A549 (cell line): ENCODE measurements at places on chromosomes 2 and 18. TPM values are rescaled to one million over a fixed set of nuclear protein-coding genes. Genes with fewer than 3 reads are reported as not detected.

- DNase-seq: no peak
Measured at GRCh38 chr2:116145031-116145430, 1669.5 kb upstream of the DDX18 start.

- DNase-seq: peak; percentile 35
Measured at GRCh38 chr18:48161191-48161910, 230.9 kb upstream of the SMAD2 start.

- DNase-seq: peak; percentile 31
Measured at GRCh38 chr2:16281451-16282335, 341.3 kb downstream of the MYCN start.

DNA sequence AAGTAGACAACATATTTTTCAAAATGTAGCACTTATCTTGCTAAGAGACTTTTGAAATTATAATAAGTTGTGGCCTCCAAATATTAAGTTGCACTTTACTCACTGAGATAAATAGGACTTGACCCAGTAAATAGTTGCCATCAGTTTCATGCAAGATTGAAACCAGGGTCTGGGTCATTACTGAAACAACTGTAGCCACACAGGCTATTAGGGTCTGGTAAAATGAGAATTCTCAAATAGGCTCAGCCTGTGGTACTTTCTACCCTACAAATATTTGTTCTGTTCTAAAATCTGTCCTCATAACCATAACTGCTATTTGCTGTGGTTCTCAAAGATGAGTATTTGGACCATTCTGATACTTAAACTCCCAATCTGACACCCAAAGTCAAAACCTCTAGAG is 115.4 kb upstream of the STK17B start:
- no peak for DNase-seq

GRCh38 chr2:14535156-14535555 is 97.4 kb upstream of the LRATD1 start:
- no peak for DNase-seq

DNA sequence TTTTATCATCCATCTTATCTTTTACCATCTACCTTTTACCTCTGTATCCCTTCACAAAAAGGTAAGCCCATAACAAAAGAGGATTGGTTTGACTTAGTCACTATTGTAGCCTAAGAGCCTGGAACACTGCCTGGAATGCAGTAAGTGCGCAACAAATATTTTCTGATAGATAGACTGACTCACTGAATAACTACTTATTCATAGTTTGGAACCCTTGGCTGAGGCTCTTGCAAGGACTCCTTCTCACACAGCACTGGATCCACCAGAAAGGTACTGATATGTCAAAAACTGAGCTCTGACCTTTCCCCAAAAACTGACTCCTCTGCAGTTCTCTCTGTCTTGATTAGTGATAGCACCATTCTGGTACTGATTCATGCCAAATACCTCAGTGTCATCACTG is 426.7 kb downstream of the SETBP1 start:
- DNase-seq: no peak

DNA sequence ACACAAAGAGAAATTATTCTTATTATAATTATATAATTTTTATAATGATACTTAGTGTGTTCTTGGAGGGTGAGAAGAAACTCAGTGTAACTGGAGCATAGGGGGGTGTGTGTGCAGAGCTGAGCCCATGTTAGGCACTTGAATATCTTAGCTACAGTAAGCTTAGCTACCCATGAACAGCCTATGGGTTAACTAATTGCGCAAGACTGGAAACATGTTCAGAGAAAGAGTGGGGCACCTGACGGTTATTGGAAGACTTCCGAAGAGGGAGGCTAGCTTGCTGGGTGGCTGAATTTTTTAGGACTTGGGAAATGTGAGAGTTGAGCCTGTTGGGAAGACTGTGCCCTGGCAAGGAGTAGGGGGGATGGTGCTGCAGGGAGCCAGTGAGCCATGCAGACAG is 229.2 kb downstream of the SLC4A3 start:
- no peak for DNase-seq

DNA sequence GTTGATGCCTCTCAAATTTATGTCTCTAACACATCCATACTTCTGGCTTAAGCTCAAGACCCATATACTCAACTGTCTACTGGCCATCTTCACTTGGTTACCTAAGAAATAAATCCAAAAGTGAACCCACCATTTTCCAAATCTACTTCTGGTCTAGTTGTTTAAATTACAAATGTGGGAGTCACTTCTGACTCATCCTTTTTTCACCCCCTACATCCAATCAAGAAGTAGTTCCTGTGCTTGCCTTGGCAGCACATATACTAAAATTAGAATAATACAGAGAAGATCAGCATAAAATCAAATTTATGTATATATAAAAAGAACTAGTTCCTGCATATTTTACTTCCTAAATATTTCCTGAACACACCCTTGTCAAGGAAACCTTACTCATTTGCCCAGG is 53.6 kb downstream of the STRN start:
- no peak for DNase-seq

GRCh38 chr2:209382775-209383174 is 41.1 kb upstream of the MAP2 start:
- DNase-seq: no peak

DNA sequence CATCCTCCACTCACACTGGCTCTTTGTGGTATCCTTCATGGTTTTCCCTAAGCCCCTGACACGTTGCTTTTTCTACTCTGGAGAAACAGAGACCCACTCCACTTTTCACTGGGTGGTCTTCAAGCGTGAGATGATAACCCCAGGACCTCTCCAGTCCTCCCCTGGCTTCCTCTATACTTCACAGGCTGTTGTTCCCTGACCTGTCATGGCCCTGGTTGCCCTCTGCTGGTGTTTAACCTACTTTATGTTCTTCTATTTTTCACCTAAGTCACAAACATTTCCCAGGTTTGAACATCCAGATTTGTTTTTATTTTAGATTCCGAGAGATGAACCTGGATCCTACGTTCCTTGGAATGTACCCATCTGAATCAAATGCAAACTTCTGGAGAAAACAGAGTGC is 84.5 kb downstream of the AOX1 start:
- peak; percentile 21 for DNase-seq

GRCh38 chr2:78293768-78294167 is 731.7 kb upstream of the REG3G start:
- no peak for DNase-seq

- no peak for DNase-seq
Measured at GRCh38 chr2:85283641-85284040, 44.1 kb downstream of the TGOLN2 start.

- no peak for DNase-seq
Measured at GRCh38 chr2:98835831-98836385, 100.1 kb downstream of the CRACDL start.

GRCh38 chr18:35973650-35974049 is 1.2 kb downstream of the RMP24 start:
- no peak for DNase-seq

DNA sequence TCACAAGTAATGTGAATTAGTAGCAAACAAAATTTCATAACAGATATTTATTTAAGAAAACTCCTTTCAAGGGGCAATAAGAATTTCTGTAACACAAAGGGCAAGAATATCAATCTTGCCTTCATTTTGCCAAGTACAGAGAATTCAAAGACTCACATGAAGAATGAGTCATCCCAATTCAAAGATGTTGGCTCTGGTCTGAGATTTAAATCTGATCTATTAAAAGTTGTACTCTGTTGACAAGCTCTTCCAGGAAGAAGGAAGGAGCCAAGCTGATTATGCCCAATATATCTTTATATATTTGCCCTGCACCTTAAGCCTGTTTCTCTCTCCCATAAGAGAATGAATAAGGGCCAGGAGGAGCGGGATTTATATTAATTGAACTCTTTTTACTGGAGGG is 55.9 kb upstream of the RPE start:
- DNase-seq: no peak

DNA sequence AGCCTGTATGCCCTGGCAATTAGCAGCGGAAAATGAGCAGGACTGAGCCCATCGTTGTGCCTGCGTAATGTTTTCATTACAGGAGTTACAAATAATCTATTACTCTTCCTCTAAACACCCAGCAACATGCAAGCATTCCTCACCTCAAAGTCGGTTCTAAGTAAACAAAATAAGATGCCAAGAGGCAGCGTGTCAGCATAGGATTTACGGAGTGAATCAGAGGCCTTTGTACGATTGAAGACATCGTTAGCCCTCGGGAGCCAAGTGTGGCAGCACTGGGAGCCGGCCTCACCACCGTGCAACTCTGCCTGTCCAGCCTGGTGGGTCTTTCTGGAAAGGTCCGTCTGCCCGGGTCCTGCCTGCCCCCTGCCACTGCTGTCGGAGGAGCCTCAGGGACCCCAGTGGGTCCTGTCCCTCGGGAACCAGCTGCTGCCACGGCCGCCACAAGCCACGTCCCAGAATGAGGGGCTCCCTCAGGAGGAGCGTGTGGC is 80.1 kb upstream of the CTDP1 start:
- DNase-seq: peak; percentile 37

DNA sequence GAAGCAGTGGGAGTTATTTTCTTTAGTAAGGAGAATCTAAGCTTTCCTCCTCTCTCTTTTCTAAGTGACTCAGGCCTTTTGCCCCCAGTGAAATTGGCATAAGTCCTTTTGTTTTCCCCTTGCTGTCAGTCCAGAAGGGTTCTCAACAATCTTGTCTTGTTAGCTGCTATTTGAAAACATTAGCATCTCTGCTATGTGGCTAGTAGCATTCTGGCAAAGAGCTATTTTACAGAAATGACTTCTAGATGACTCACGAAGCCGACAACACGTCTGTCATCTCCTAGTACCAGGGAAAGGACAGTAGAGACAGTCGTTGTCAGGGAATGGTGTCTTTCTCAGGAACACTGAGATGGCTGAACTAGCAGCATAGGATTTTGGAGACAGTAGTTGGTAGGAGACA is 14.7 kb downstream of the SMARCAL1 start:
- no peak for DNase-seq

DNA sequence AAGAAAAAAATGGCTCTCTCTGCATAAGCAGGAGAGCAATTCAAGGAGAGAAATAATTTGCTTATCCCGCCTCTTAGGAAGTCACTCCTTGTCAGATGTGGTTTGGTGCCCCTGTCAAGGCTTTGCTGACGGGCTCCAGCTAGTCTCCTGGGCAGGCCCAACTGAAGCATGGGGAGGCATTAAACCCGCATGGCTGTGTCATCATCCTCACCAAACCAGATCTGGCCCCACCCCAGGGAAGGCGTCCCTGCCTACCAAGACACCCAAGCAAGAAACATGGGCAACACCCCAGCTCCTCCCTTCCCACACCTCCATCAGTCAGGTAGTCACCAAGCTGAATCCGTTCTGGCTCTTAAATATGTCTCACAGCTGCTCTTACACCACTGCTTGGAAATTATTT is 108.0 kb downstream of the SGPP2 start:
- no peak for DNase-seq

DNA sequence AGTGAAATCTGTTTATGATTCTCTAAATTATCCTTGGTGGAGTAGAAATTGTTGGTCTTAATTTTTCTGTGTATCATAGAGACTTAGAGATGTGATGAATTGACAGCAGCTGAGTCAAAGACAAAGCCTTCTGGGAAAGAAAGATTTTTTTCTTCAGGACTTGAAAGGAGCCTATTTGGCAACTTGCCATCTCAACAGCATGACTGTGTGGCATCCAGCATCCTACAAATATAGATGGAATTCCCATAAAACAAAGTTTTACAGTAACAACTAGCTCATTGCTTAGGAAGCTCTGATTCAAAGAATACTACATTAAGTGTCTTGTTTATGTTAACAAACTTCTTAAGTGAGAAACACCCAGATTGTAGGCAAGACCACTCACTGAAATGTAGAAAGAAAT is 79.2 kb upstream of the SETBP1 start:
- DNase-seq: no peak

Gene SLC8A1
- 0.28 to 0.49 TPM (median 0.39 TPM) in 3 replicates for polyA plus RNA-seq

Gene GREB1
- 1.1 to 1.4 TPM (median 1.4 TPM) in 3 replicates for polyA plus RNA-seq

Gene C2orf80
- polyA plus RNA-seq: not detected in 3 replicates

Gene ANTXR1
- polyA plus RNA-seq: 192 to 194 TPM (median 192 TPM) in 3 replicates

Gene C2orf81
- 1.9 to 2.4 TPM (median 2.0 TPM) in 3 replicates for polyA plus RNA-seq

Gene C1QL2
- not detected in 3 replicates for polyA plus RNA-seq

Gene FSHR
- not detected in 3 replicates for polyA plus RNA-seq

Gene MRO
- polyA plus RNA-seq: 0.31 to 0.46 TPM (median 0.45 TPM) in 3 replicates

Gene RND3
- polyA plus RNA-seq: 56.8 to 62.0 TPM (median 61.7 TPM) in 3 replicates

Gene DPYSL5
- 6.8 to 8.3 TPM (median 8.2 TPM) in 3 replicates for polyA plus RNA-seq
